Brain pericyte (primary cell): ENCODE measurements at places on chromosomes 6 and 20.

- no peak for DNase-seq
Measured at GRCh38 chr6:122511193-122511924, 39.8 kb upstream of the SERINC1 start.

DNA sequence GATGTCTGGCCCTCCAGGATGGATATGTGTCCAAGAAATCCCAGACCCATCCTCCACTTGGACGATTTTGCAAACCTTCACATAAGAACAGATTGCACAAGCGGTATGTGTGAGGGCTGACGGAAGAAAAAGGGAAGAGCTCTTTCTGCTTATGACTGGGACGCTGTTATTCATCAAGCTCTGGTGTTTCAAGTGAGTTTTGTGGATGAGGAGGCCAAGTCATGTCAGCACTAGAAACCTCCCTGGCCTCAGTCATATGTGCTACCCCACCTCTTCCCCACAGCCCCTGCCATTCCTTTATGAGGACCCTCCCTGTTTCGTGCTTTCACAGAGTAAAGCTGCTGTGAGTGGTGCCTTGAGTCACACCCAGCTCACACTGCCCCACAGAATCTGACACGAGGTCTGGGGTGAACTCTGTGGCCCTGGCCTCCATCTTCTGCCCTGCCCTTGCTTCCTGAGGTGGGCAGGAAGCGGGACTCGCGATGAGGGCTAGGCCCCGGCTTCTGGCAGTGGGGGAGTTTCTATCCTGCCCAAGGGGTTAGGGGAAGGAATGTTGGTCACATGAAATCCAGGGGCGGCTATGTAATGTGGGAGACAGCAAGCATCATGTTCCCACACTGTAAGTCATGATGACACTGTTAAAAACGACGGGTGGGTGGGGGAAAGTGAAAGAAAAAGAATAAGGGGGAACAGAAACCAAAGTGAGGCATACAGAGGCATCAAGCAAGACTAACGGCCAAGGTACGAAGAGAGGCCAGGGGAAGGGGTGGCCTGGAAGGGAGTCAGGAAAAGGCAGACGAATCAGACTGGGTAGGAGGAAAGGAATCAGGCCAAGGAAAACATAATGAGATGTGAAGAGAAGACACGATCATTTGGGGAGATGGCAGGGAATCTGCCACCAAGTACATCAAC, 78.1 kb downstream of the PRDM1 start:
- no peak for DNase-seq

DNA sequence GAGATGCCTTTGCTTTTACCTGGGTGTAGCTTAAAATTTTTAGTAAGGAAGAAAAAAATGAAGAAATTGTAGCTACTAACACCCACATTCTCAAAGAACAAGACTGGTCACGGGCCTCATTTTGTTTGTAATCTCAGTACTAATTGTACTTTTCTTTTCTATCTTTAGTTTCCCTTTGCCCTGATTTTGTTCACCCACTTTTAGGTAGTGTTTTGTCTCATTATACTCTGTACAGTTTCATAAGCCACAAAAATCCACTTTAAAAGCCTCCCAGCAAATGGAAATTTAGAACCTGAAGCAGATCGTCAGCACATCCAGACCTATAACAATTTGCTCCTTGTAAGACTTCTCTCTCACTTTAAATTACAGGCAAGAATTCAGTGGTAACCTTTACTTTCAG, 43.3 kb downstream of the TP53INP2 start:
- DNase-seq, result no peak

GRCh38 chr20:54525916-54526590, 50.7 kb downstream of the DOK5 start:
- DNase-seq, result no peak

DNA sequence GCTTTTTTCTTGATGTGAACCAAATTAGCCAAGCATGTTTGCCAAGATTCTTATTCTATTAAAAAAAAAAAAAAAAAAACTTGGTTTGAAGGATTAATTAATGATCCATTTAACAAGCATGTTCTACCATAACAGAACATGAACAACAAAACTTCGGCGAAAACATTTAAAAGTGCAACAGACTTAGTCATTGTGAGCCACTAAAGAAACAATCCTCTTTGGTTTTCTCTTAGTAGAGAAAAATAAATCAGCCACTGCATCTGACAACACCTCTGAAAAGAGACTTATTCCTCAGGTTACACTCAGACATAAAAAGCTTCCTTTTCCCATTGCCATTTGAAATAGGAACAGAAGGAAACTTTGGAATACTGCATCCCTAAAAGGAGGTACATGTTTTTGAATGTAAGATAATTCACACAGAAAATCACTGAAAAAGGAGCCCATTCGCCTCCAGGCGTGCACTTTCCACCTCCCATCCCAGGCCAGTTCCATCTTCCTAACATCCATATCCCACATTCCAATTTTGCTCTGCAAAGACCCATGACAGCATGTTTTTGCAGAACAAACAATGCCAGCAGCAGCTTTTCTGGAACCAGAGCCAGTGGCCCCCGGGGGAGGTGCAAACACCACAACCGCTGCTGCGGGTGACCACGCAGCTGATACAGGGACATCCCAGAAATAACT, 79.5 kb downstream of the ZMYND8 start:
- no peak for DNase-seq

- DNase-seq, result peak; percentile 94
Measured at GRCh38 chr6:158031381-158032353, 50.0 kb downstream of the SYNJ2 start.

- no peak for DNase-seq
Measured at GRCh38 chr20:391041-391711, 10.6 kb downstream of the TRIB3 start.

GRCh38 chr6:1607516-1608221, 2.0 kb upstream of the FOXC1 start:
- no peak for DNase-seq

- no peak for DNase-seq
Measured at GRCh38 chr6:89503641-89504040, 70.7 kb downstream of the ANKRD6 start.

GRCh38 chr20:50819349-50819748, 24.5 kb downstream of the BCAS4 start:
- DNase-seq, result no peak

DNA sequence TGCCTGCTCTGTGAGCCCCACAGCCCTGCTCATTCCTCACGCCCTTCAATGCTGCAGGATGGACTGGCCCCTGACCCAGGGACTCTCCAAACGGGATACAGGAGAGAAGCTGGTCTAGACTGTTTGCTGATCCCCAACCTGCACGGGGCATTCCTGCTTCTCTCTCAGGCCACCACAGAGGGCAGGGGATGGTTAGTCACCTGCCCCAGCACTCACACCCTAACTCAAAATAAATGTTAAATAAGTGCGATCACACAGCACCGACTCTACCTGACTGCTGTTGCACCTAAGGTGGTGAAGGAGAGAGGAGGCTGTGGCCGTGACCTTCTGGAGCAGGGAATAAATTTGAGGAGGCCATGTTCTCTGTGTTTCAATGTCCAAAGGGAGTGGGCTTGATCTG, 39.9 kb upstream of the TGM6 start:
- no peak for DNase-seq

- no peak for DNase-seq
Measured at GRCh38 chr6:150887978-150888563, 22.6 kb downstream of the MTHFD1L start.

GRCh38 chr6:56346958-56347357, 99.6 kb upstream of the COL21A1 start:
- no peak for DNase-seq

DNA sequence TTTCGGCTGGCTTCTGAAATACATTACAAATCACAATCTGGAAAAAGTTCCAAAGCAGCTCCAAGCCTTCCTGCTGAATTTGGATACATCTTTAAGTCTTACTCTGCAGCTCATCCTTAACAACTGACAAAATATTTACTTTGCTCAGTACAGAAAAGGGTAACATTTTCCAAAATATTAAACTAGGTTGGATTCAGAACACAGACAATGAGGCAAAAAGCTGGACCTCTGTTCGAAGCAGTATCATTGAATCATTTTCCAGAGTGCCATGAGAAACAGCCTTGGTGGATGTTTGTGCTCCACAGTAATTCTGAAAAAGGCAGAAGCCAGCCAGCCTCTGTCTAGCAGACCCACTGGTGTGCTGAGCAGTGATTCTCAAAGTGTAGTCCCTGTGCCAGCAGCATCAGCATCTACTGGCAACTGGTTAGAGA, 162.1 kb downstream of the AIG1 start:
- DNase-seq, result no peak

DNA sequence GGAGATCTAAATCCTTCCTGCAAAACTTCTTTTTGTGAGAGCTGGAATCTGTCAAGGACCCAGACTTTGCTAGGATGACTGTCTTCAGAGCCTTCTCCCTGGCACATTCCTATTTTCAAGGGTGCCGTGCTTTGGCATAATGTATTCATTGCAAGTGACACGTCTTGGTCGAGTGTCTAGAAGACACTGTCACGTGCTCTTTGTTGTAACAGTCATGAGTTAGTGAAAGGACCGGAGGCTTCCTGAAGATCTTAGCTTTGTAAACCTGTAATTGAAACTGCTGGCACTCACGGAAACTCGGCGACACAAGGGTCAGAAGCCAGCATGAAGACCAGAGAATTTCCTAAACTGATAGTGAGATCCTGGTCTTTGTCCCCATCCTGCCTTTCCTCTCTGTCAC, 19.7 kb upstream of the TAGAP start:
- no peak for DNase-seq

- DNase-seq, result no peak
Measured at GRCh38 chr20:3316136-3316535, 77.1 kb upstream of the SLC4A11 start.

GRCh38 chr6:143513410-143513809, 1.9 kb upstream of the FUCA2 start:
- DNase-seq, result no peak

GRCh38 chr6:17226786-17227233, 54.4 kb upstream of the RBM24 start:
- no peak for DNase-seq

GRCh38 chr6:151722342-151722741, 85.1 kb upstream of the ESR1 start:
- DNase-seq, result no peak

GRCh38 chr6:129766959-129767728, 57.2 kb upstream of the ARHGAP18 start:
- DNase-seq, result peak; percentile 78

- DNase-seq, result no peak
Measured at GRCh38 chr6:144119376-144119775, 24.0 kb upstream of the SF3B5 start.

- no peak for DNase-seq
Measured at GRCh38 chr6:128265706-128266105, 254.7 kb downstream of the PTPRK start.

GRCh38 chr6:5501837-5502236, 240.5 kb downstream of the FARS2 start:
- DNase-seq, result no peak

DNA sequence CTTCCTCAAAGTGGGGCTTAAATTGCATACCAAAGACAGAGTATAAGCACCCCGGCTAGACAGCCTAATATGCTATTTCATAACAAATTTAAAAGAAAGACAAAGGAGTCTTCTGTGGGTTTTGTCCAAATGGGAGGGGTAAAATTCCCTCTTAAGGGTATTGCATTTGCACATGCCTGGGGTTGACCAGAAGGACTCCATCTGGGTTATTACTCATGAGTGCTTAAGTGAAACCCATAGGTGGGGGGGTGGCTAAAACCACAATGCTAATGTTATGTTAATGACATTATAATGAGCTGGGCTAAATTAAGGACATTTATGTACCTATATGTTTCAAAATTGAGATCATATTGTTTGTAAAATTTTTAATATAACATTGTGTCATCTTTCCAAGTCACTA, 15.0 kb downstream of the IMPG1 start:
- DNase-seq, result no peak

DNA sequence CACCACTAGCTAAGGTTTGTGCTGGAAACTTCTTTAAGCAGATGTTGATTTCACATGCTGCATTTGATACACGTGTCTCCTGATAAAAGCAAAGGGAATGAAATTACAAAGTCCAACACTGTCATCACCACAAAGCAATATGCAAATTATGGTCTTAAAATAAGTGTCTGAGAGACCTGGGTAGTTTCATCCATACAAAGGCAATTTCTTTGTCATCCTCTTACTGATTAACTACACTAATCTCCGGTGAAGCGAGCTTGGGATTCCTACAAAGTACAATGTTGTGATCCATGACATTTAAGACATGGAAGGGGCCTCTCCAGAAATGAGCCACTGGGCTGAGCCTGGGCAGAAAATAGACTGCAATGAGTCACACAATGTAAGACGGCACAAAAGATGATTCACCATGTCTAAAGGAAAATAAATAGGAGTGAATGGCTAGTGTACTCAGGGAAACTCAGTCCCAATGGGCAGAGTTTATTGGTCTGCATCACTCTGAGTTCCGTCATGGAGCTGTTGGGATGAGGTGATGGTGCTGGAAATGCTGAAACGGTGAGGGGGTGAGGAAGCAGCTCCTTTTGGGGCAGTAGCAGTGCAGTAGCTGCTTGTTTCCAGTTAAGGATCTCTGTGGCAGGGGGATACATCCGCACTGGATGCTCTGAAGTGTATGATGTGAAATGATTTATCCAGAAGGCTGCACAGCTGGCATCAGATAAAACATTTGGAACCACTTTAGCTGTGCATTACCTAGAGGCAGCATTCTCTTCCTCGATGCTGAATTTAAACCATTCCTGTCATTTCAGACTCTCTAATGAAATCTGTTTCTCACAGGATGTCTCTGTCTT, 103.3 kb downstream of the IBTK start:
- DNase-seq, result peak; percentile 73

GRCh38 chr6:157260735-157261410, 62.4 kb downstream of the TMEM242 start:
- DNase-seq, result no peak

DNA sequence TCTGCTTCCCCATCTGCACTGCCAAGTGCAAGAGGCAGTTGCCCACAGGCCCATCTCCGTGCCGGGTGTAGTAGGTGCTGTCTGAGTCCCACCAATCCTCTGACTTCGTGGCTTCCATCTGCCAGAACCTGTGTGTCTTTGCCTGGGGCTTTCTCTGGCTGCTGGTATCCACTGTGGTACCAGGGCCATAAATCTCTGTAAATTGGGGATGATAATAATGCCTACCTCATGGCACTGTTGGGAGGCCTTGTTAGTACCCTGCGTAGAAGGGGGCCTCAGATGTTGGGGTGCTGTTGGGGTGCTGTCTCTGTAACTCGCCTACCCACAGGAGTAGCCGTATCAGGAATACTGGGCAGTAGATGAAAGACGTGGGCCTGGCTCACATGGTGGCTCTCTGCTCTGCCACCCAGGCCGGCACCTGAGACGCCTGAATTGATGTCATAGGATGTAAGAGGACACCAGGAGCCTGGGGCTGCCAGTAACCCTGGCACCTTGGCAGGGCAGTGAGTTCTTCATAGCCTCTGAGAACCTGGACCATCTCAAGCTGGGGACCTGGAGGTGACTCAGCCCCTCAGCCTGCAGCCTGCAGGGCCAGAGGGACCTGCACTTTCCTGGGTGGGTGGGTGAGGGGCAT, 94.1 kb upstream of the RNF24 start:
- no peak for DNase-seq

DNA sequence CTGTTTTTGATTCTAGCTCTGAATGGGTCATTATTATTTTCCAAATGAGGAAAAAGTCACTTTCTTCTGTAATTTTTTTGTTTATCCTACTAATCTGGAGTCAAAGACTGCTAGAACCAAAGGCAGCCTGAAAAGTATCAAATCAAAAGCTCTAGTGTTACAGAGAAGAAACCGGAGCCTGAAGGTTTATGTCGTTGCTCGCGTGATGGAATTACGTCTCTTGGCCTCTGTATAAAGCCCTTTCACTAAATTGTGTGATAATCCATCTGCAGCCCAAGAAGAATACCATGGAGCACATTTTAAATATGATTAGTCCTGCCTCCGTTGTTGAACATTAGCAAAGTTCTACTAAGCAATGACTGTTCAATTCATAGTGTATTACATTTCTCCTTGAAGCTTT, 738.6 kb downstream of the C6orf118 start:
- DNase-seq, result no peak
